Activated CD8-positive, alpha-beta memory T cell treated with anti-CD3 and anti-CD28 coated beads for 1 hour (primary cell): ENCODE measurements at places on chromosomes 7 and 10.

GRCh38 chr10:66353422-66353821, 572.4 kb upstream of the LRRTM3 start:
- DNase-seq: no peak

GRCh38 chr7:50069613-50070012, 23.4 kb downstream of the ZPBP start:
- no peak for DNase-seq

GRCh38 chr10:76429368-76430060, 998.1 kb downstream of the LRMDA start:
- DNase-seq: no peak

- DNase-seq: no peak
These were observed 16.5 kb downstream of the DENND11 start for GRCh38 chr7:141685285-141686023.

GRCh38 chr7:37028909-37029440, 304.7 kb upstream of the AOAH start:
- no peak for DNase-seq
